ENCODE measurements at places on chromosomes 7 and 10.
A peak's percentile ranks its signal among the peaks of the same experiment; 100 is the strongest.

DNA sequence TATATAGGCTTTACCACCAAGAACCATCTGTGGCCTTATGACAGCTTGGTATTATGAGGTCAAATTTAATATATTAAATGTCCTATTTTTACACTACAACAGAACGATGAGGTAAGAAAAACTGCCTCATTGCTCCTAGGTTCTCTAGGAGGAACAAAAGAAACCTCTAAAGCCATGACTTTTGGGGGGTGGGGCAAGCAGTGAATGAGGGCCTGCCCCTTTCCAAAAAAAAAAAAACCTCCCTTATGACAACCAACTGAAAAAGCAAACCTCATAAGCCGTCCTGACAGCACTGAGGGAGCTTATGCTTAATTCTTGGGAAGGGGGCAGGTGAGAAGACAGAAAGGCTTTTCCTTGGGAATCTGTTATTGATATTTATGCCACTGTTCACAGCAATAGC lies 116.6 kb downstream of the KMT2E start:
- H3K27ac ChIP-seq: no peak overlapping the region
- H3K4me3 ChIP-seq: no peak overlapping the region
- peaks cover 47% of the 10 kb centered on the region for H3K4me1 ChIP-seq
- DNase-seq: no peak
- no peaks in the 10 kb centered on the region for H3K27me3 ChIP-seq

DNA sequence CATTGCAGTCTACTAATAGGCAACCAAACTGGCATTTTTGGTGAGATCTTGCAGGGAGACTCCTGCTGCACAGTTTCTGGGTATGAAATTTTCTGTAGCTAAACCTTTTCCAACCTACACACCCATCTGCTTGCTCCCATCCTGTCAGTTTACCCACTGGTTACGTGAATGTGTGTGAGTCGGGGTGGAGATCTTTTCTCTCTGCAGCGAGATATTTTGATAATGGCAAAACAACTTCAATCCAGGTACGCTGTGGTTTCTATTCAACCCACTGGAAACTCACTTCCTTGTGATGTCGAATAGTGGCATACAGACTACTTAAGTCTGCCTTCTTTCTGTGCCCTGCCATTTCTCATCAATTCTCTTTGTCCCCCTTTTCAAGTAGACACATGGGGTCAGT lies 4.5 kb downstream of the PLEKHA1 start:
- peak overlapping the region; percentile 8 for H3K4me3 ChIP-seq
- peaks cover under 1% of the 10 kb centered on the region for H3K27me3 ChIP-seq
- H3K27ac ChIP-seq: no peak overlapping the region
- peaks cover 67% of the 10 kb centered on the region for H3K4me1 ChIP-seq
- H3K36me3 ChIP-seq: peaks cover 5% of the 10 kb centered on the region

DNA sequence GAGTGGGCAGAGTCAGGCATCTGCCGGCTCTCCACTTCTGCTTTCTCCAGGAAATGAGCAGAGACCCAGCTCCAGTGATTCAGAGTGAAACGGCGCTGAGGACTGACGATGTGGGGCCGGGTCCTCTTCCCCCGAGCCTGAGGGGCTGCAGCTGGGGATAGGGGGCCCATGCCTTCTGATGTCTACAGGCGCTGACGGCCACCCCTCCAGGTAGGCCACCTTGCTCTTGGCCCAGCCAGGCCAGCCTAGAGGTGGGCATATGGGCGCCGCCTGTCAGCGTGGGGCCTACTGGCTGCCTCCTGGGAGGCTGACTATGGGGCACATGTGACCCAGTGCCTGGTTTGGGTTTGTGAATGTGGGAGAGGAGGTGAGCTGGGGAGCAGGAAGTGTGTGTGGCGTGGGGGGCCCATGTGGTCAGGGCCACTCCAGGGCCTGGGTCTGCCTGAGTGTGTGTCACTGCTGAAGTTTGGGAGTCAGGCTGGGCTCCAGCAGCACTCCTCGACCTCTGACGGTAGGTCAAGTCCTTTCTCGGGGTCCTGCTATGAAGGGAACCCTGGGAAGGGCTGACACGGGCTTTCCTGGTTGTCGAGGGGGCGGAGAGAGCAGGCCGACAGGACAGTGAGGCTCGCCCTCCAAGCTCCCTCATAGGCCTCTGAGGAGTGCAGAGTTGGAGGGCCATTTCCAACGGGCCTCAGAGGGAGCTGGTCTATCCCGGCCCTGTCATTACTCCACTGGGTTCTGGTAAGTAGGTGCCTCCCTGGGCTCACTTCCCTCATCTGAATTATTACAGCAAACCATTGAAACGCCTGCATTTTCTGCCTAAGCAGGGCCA lies at the start of gene WDFY4:
TSS of gene WDFY4 (plus strand) at position 82 of the 832 bp plus-strand sequence. CDS start 24,860 bp downstream, outside the sequence.
- no peak for DNase-seq
- H3K27me3 ChIP-seq: peaks cover 8% of the 10 kb centered on the region
- H3K36me3 ChIP-seq: no peaks in the 10 kb centered on the region
- H3K4me3 ChIP-seq: no peak within 1 kb of the TSS
- H3K4me1 ChIP-seq: no peaks in the 10 kb centered on the region

DNA sequence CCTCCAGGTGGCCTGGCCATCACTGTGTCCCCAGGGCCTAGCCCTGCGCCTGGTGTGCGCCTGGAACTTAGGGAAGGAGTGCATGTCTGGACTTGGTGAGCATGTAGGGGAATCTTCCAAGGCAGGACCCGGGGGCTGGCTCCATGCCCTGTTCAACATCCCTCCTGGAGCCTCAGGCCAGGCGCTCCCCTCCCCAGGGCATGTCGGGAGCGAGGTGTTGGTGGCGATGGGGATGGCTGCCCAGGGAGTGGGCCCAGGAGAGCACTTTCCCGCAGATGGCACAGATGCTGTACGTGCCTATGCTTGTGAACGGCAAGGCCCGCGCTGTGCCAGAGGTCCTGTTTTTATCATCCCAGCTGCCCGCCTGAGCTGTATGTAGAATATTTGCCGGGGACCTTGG lies 55.0 kb downstream of the CDH23 start:
- no peaks in the 10 kb centered on the region for H3K36me3 ChIP-seq
- DNase-seq: no peak
- no peak overlapping the region for H3K27ac ChIP-seq
- peaks cover 6% of the 10 kb centered on the region for H3K27me3 ChIP-seq

- peaks cover 19% of the 10 kb centered on the region for H3K27me3 ChIP-seq
- H3K4me1 ChIP-seq: peaks cover 38% of the 10 kb centered on the region
- H3K36me3 ChIP-seq: no peaks in the 10 kb centered on the region
Measured at GRCh38 chr7:39507866-39508551, 58.2 kb upstream of the YAE1 start.

DNA sequence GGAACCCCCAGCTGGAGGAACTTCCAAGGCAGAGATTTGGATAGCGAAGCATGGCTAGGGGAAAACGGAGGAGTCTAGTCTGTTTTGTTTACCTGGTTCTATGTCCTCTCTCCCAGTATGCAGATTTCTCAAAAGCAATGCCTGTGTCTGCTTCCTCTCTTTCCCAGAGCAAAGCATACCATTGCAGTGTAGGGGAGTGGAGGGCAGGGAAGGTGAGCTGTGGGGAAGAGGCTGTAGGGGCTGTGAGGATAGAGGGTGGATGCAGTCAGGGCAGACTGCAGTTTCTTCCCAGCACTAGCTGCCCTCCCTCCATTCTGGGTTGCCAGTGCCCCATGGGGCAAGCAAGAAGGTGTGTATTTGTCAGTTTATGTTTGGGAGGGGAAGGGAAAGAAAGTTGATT lies 16.9 kb upstream of the TSPAN14 start:
- H3K4me3 ChIP-seq: no peak overlapping the region
- H3K4me1 ChIP-seq: no peaks in the 10 kb centered on the region
- H3K27me3 ChIP-seq: no peaks in the 10 kb centered on the region
- no peak overlapping the region for H3K27ac ChIP-seq
- H3K36me3 ChIP-seq: no peaks in the 10 kb centered on the region

DNA sequence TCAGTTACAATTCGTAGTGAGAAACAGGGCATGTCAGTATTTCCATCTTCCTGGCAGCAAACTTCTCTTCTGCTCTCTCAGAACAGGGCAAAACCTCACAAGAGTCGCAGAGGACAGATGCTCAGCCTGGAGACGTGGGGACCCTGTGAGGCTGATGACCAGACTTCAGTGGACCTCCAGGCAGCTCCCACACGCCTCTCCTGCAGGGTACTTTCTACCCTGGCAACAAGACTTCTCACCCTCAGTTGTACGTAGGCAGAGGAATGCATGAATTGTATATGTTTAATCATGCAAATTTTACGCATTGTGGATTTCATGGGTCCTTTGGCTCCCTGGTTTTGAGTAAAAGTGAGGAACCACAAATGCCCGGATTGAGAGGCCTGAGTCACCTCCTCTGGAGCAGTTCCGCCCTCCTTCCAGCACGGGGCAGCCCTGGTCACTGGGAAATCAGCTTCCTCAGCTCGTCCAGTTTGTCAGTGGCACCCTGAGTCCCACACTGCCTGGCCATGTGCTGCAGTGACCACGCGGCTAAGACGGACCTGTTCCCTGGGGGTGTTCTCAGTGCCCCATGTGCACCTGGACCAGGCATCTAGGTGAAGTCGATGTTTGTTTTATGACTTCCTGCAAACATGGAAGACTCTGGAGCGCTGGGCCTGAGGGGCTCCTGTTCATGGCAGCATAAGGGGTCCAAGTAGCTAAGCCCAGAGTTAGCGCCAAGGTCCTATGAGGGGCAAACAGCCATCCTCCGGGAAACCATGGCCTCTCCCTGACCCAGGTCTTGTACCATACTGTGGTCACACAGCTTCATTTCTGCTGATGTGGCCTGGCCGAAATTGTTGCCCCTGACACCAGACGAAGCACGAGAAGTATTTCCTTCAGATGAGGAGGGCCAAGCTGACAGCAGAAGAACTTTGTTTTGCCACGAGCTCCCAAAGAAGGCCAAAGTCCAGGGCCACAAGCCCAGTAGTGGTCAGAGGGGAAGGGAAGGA lies 165.1 kb downstream of the TNS3 start:
- H3K36me3 ChIP-seq: no peaks in the 10 kb centered on the region
- H3K27ac ChIP-seq: no peak overlapping the region
- H3K27me3 ChIP-seq: no peaks in the 10 kb centered on the region
- H3K4me3 ChIP-seq: no peak overlapping the region
- no peak for DNase-seq

DNA sequence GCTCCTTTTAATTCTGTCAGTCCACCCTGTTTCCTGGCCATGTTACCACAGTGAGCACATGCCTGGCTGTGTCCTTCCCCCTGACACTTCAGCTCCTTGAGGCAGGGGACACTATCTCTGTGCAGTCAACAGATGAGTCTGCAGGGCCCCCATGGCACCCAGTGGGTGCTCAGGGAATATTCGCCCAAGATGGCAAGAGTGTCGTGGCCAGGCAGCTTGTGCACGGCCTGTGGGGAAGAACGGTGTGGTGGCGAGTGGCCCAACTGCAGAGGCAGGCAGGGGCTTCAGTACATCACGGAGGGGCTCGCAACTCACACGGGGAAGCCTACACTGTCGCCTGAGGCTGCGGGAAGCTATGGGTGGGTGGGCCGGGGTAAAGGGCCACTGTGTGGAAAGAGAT lies 91.1 kb downstream of the TRRAP start:
- no peaks in the 10 kb centered on the region for H3K27me3 ChIP-seq
- no peak overlapping the region for H3K4me3 ChIP-seq

GRCh38 chr10:75451831-75452230 lies 20.4 kb downstream of the LRMDA start:
- H3K27me3 ChIP-seq: peaks cover 16% of the 10 kb centered on the region
- no peak overlapping the region for H3K27ac ChIP-seq
- no peaks in the 10 kb centered on the region for H3K4me1 ChIP-seq
- DNase-seq: no peak
- H3K4me3 ChIP-seq: no peak overlapping the region

DNA sequence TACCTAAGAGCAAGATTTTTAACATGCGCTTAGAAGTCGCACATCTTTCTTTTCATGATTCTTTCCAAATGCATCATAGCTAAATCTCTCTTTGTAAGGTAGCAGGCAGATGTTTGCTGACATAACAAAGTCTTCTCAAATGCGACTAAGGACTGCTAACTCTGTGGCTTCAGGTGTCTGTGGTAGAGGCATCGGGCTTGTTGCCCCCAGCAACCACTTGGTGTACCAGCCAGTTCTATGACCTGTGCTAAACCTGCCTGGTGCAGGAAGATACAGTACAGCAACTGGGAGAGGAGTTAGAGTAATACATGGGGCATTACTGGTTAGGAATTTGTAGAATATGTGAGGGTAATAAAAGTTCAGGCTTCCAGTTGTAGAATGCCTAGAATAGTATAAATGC lies 654.1 kb downstream of the NRG3 start:
- DNase-seq: no peak
- no peak overlapping the region for H3K27ac ChIP-seq
- H3K4me3 ChIP-seq: no peak overlapping the region
- H3K27me3 ChIP-seq: no peaks in the 10 kb centered on the region
- H3K36me3 ChIP-seq: no peaks in the 10 kb centered on the region

DNA sequence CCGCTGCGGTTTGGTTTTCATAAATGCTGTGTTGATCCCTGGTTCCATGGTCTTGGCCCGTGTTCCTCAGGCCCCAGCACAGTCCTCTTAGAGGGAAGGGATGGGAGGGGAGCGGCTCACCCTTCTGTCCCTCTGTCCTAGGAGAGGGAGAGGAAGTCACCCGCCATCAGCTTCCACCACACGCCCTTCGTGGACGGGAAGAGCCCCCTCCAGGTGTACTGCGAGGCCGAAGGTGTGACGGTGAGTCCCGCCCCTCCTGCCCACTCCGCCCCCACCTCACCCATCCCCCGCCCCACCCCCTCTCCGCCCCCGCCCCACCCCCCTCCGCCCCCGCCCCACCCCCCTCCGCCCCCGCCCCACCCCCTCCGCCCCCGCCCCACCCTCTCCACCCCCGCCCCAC lies 37.5 kb upstream of the DPYSL4 start:
- H3K27ac ChIP-seq: no peak overlapping the region
- H3K4me3 ChIP-seq: no peak overlapping the region
- no peaks in the 10 kb centered on the region for H3K4me1 ChIP-seq
- no peaks in the 10 kb centered on the region for H3K36me3 ChIP-seq

- H3K27ac ChIP-seq: no peak overlapping the region
- no peak overlapping the region for H3K4me3 ChIP-seq
- H3K27me3 ChIP-seq: peaks cover 5% of the 10 kb centered on the region
Measured at GRCh38 chr10:86293396-86293791, 73.2 kb downstream of the GRID1 start.

DNA sequence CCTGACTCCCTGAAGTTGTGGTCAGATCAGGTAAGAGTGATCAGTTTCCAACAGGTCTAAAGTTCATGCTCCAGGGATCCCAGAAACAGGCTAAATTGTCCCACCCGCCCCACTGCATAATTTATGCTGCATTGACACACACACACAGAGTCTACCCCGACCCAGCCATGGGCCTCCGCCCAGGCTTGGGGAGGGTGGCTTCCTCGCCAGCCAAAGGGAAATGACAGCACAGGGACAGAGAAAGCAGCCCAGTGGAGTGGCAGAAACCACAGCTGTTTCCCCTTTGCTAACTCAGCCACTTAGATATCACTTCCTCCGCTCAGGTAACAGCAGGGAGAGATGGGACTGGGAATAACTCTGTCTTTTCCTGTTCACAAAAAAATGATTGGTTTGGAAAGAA lies 9.4 kb downstream of the SH3PXD2A start:
- no peaks in the 10 kb centered on the region for H3K36me3 ChIP-seq
- H3K4me3 ChIP-seq: peak overlapping the region; percentile 39
- peak; percentile 40 for DNase-seq
- H3K4me1 ChIP-seq: peaks cover 15% of the 10 kb centered on the region
- peak overlapping the region; percentile 16 for H3K27ac ChIP-seq

- H3K36me3 ChIP-seq: peaks cover 2% of the 10 kb centered on the region
- no peak overlapping the region for H3K4me3 ChIP-seq
- H3K27ac ChIP-seq: no peak overlapping the region
- DNase-seq: no peak
- H3K27me3 ChIP-seq: no peaks in the 10 kb centered on the region
Measured at GRCh38 chr7:27547401-27547800, 115.3 kb downstream of the HIBADH start.

Data from activated T-cell treated with anti-CD3 and anti-CD28 coated beads, Interleukin-2, amount 50 U/mL, for 72 hours (primary cell).